D721Med (cell line): ENCODE measurements at places on chromosomes 6 and 20.

GRCh38 chr6:108902382-108902792 lies 54.2 kb downstream of the ARMC2 start:
- no peak for DNase-seq

GRCh38 chr20:10639737-10640556 lies 33.9 kb downstream of the JAG1 start:
- no peak for DNase-seq

GRCh38 chr20:36793294-36794115 lies 19.9 kb upstream of the DSN1 start:
- DNase-seq: no peak

DNA sequence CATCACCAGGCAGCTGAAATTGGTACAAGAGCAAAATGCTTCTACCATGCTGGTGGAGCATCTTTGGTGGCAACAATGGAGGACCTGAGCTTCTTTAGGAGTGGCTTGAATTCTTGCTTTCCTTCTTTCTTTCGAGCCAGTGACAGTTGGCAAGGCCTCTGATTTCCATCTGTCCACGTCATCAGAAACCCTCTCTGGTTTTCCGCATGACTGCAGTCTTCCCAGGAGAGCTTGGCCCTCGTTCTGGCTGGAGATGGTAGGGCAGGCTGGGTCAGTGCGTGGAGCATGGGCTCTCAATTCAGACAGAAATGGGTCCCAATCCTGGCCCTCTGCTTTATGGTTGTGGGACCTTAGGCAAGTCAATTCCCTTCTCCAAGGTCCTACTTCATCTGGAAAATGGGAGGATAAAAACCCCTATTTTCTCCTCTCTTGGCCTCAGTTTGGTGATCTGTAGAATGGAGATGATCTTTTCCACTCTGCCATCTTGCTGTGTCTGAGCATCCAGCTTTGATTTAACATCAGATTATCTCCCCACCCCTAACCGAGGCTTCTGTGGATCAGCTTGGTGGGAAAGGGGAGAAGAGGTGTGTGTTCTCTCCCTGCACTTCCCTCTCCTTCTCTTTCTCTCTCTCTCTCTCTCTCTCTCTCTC lies 3.6 kb upstream of the BPIFB1 start:
- DNase-seq: no peak

DNA sequence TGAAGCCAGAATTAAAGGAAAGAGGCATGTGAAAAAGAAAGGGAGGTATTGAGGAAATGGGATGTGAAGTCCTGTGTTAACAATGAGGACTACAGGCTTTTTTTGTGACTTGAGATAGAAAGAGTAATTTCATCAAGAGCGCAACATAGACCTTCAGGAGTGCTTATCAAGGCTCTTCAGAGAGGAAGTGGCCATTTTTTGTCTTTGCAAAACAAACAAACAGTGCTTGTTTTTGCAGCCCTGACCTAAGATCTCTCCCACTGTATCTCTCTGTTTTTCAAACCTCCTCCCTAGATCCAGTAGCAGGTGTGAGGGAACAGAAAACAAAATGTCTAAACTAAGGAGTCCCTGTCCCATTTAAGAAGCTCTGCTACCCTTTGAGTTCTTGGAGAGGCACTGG lies 710.3 kb upstream of the MARCKS start:
- no peak for DNase-seq

DNA sequence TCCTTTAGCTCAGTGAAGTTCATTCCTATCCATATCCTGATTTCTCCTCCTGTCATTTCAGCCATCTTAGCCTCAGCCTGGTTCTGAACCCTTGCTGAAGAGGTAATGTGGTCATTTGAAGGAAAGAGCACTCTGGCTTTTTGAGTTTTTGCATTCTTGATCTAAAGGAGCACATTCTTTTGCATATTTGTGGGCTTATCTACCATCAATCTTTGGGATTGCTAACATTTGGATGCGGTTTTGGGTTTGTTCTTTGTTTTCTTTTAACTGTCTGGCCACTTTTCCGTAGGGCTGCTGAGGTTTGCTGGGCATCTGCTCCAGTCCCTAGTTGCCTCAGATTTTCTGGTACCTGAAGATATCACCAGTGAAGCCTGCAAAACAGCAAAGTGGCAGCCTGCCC lies 238.3 kb downstream of the EPM2A start:
- DNase-seq: no peak

DNA sequence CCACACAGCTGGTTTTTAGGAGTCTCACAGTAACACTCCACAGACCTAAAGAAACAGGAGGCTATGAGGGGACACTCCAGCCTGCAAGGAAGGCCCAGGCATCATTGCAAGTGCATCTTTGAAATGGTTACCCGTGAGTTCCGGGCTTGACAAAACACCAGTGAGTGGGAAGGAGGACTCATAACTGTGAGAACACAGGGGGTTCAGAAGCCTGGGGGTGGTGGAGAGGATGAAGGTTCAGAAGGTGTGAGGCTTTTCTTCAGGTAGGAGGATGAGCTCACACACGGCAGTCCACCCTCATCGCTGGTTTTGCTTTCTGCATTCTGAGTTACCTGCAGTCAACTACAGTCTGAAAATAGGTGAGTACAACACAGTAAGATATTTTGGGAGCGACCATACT lies 39.9 kb downstream of the MAP7 start:
- DNase-seq: no peak

- no peak for DNase-seq
Measured at GRCh38 chr20:57053793-57054552, 212.5 kb downstream of the BMP7 start.

DNA sequence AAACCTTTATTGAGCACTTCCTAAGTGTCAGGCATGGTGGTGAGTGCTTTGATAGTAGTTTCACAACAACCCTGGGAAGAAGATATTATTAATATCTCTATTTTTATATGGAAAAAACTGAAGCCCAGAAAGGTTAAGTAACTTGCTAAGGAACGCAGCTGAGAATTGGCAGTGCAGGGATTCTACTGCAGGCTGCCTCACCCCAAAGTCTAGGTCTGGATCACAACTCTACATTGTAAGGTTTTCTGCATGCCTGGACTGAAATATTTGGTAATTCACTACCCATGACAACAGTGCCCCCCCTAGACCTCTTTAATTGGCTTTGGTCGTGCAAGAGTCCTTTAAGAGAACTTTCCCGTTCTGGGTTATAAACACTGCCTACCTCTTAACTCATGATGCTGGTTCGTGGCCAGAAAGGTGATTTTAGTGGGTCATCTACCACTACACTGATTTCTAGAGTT lies 67.1 kb upstream of the KCNQ5 start:
- no peak for DNase-seq

DNA sequence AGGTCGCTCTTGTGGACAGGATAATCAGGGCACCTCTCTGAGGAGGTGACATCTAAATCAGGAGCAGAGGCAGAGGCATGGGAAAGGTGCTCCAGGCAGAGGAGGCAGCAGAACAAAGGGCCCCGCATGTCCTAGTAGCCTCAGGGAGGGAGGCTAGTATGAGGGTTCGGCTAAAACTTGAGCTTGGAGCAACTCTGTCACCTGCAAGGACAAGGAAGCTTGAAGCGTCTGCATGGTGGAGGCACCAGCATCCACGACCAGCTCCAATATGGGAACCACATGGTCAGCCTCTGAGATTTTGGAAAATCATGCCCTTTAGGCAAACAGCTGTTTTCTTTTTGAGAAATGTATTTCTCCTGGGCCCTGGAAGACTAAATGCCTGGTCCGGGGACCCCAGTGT lies 13.0 kb upstream of the MPC1 start:
- DNase-seq: no peak

GRCh38 chr6:17277256-17277655 lies 3.9 kb upstream of the RBM24 start:
- DNase-seq: no peak

GRCh38 chr6:10403385-10404106 lies 11.3 kb downstream of the TFAP2A start:
- no peak for DNase-seq

GRCh38 chr6:37021356-37022129 lies 16.1 kb downstream of the FGD2 start:
- no peak for DNase-seq

DNA sequence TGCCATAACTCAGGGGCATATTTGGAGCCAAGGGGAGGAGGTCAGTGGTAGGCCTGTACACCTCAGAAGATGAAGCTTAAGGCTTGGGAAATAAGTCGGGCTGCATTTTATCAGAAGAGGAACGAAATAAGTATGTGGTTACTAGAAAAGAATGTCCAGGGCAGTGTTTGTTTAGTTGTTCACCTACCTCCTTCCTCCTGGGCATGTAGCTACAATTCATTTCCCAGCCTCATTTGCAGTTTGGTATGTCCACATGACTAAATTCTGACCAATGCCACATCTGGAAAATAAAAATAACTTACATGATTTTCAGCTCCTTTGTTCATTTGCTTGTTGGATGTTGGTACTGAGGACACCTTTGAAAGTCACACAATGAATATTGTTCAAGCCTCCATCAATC lies 294.5 kb upstream of the RGS17 start:
- no peak for DNase-seq

DNA sequence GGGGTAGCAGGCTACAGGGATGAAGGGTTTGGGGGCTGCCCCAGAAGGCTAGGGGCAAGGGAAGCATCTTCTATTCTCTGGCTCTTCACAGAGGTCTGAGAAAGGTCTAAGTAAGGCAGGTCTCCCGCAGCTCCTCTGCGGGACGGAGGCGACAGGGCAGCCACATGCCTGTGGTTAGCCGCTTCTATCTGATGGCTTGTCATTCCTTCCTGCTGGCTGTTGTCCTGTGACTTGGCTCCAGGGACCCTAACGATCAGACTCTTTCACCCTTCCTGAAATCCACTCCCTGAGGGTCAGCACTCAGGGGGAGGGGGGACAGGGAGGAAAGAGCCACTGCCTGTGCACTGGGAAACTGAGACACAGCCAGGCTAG lies 673 bp downstream of the CST7 start:
- DNase-seq: no peak

DNA sequence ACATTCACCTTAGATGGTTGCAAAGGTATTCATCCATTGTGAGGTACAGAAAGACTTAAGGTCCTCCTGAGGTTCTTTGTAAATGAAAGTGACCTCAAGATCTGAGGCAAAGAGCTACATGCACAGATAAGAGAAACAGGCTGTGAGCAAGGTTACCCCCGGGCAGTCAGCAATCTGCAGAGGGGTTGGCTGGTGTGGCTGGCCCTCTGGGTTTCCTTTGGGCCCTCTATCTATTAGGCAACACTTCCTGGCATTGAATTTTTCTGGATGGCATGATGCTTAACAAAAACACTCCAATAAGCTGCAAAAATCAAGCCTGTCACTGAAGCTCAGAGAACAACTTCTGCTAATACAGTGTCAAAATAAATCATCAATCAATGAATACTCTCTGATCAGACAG lies 48.9 kb upstream of the RALGAPA2 start:
- DNase-seq: no peak

DNA sequence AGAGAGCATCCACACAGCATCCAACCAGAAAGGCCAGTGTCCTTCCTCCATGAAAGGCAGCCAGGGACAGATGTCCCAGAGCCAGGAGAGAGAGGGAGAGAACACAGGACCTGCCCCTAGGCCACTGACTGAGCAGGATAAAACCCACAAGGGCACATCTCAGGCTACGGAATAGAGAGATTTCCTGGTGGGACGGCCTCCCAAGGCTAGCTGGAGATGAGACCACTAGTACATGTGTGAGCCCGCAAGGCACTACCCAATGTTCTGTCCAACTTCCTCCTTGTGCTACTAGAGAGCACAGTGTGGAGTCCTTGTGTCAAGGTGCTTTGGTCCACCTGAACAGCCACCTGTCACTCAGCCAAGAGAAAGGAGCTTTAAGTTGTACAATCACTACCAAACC lies 44.2 kb downstream of the PLCG1 start:
- DNase-seq: no peak

- no peak for DNase-seq
Measured at GRCh38 chr20:51700809-51701285, 67.3 kb downstream of the ATP9A start.

DNA sequence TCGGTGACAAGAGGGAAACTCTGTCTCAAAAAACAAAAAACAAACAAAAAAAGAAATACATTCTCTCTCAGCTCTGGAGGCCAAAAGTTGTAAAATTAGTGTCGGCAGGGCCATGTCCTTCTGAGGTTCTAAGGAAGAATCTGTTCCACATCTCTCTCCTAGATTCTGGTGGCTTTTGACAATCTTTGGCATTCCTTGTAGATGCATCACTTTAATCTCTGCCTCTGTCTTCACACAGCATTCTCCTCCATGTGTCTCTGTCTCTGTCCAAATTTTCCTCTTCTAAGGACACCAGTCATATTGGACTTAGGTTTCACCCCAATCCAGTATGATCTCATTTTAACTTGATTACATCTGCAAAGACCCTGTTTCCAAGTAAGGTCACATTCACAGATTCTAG lies 9.1 kb downstream of the PPP2R5D start:
- no peak for DNase-seq

DNA sequence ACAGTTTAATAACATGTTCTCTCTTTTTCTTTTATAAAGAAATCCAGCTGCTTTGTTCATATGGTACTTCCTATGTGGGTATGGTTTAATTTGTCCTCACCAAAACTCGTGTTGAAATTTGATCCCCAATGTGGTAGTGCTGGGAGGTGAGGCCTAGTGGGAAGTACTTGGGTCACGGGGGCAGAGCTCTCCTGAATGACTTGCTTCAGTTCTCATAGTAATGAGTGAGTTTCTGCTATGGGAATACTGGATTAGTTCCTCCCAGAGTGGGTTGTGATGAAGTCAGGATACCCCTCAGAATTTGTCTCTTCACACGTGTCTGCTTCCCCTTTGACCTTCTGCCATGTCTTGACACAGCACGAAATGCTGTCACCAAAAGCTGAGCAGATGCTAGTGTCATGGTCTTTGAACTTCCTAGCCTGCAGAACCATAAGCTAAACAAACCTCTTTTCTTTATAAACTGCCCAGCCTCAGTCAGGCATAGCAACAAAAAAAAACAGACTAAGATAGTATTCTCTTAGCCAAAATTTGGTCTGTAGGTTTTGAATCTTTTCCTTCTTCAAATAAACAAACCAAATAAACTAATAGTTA lies 87.8 kb upstream of the HS3ST5 start:
- no peak for DNase-seq

DNA sequence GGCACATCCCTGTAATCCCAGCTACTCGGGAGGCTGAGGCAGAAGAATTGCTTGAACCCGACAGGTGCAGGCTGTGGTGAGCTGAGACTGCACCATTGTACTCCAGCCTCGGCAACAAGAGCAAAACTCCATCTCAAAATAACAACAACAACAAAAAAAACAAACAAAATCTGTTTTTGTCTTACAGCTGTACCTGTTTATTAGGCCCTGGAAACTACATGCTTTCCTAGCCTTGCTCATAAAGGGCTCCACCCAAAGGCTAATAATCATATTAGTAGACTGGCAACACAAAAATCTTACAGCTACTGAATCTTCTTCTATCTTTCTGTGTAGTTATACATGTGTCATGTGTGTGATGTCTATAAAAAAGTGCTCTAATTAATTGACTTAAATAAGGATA lies 503.9 kb upstream of the EYS start:
- DNase-seq: no peak

- DNase-seq: no peak
Measured at GRCh38 chr6:7812623-7813022, 86.7 kb downstream of the BMP6 start.

GRCh38 chr20:62898970-62899632 lies 27.2 kb downstream of the DIDO1 start:
- DNase-seq: no peak

GRCh38 chr6:163952005-163952404 lies 537.5 kb downstream of the QKI start:
- no peak for DNase-seq
